ENCODE measurements at places on chromosomes 5 and 9.

DNA sequence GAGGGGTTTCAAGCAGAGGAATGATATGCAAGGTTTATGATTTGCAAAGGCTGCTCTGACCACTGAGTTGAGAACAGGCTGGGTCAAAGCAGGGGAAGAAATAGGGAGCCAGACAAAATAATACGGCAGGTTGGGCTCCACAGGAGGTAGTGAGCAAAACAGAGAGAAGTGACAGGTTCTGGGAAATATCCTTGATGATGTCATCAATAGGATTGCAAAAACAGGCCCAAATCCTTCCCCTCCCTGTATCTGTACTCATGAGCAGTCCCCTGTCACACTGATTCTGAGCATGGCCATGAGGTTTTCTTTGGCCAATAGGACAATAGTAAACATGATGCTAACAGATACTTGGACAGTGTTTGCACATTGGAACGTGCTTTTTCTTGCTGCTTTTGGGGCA is 471.8 kb upstream of the BRINP1 start:
- no peak for DNase-seq

- DNase-seq = no peak
These were observed 95.2 kb downstream of the MVB12B start for GRCh38 chr9:126421567-126422428.

- no peak for DNase-seq
These were observed 55.6 kb downstream of the ALG2 start for GRCh38 chr9:99166149-99166548.

DNA sequence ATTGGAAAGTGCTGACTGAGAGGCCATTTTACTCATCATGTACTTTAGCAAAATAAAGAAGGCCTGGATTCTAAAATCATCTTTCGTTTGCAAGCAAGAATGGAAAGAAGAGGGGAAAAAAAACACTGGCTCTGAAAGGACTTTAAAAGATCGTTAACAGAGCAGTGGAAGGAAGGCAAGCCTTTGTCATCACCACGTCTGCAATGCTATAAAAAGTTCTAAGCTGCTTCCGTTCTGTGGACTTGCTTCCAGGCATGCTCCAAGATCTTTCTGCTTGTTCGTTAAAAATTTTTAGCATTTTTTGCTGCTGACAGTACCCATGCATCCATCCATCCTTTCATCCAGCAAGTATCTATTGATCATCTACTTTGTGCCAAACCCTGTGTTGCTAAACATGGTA is 226.5 kb downstream of the GABBR2 start:
- DNase-seq = peak; percentile 88

DNA sequence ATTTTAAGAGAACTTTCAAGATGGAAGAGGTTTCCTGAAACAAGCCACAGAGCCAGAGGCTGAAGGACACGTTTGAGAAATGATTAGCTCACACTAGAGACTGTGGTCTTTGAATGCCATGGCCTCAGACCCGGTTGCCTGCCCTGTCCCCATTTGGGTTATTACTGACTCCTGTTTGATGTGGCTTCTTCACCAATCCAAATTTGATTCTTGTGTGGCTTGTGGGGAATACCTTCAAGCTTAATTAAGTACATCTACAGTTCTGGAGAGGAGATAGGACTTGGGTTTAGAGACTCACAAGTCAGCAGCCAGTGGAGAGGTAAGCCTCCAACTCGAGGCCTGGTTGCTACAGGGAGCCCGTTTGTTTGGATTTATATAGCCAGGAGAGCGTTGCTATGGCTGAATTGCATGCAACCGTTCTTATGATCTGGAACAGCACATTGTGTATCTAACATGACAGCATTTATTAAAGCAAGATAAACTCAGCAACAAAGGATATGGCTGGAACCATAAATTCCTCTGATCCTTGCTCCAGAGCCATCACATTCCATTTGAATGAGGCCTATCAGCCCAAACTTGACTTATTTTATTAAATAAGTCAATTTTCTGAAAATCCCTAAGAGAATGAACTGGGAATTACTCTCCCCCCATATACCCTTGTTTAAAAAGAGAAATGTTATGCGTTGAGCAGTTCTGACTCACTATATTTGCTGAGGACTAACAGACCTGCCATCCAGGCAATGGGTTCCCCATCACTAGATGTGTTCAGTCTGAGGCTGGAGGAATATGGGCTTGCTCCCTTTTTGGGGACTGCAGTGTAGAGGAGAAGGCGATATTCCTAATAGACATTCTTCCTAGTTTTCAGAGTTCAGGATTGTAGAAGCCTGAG is 88.4 kb upstream of the TNFSF8 start:
- DNase-seq = peak; percentile 87

GRCh38 chr5:90709323-90710155 is 150.9 kb downstream of the ADGRV1 start:
- peak; percentile 49 for DNase-seq

- no peak for DNase-seq
These were observed 106.4 kb upstream of the ASTN2 start for GRCh38 chr9:117521293-117521692.

DNA sequence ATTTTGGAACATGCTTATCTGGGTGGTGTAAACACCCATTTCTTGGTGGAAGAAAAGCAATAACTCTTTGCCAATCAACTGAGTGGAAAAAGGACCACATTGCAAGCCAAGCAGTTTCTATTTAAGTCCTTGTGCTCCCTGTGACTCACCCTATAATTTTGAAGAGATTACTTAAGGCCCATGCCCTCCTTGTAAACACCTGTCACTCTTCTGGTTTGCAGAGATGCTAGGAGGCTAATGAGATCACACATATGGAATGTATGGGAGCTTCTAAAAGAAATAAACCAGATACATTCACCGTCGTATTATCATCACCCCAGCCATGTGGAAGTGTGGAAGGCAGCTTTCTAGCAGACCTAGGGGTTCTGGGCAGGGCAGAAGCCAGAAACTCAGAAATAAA is 337.1 kb downstream of the GADD45G start:
- DNase-seq = peak; percentile 25

DNA sequence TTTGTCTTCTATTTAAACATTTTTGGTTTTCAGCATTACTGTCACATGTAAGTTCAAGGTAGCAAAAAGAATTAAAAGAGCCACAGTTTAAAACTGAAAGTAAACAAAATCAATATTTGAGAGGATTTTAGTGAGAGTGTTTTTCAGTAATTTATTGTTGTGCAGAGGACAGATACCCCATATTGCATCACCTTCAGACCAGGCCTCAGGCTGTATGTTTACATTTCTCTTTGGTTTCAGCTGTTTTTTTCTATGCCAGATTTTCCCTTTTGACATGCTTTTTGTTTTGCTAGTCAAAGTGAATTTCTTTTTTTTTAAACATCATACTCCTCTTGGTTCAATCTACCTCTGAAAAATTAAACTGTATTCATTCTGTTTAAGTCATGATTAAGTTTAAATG is 47.2 kb downstream of the MAST4 start:
- DNase-seq = no peak

GRCh38 chr9:110048403-110048975 is 159.5 kb downstream of the C9orf152 start:
- peak; percentile 88 for DNase-seq

DNA sequence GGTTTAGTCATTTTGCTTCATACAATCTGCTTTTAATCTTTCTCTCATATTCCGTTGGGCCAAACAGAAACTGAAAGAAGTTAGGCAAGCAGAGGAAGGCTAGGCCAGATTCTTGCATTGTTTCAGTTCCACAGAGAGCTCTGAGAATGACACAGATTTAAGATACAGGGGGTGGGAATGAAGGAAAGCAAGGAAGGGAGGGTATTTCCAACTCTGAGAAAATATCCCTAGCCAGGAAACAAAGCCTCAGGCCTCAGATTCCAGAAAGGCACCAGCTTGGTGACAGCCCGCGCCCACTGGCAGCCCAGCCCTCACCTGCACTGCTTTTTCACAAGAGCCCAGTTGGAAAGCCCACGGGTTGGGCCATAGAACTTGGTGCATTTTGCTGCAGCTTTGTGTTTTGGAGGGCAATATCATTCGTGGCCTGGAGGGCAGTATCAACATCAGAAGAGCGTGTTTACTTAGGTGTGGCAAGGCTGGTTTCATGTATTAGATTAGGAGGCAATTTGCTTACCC is 63.5 kb downstream of the ENC1 start:
- DNase-seq = peak; percentile 24

DNA sequence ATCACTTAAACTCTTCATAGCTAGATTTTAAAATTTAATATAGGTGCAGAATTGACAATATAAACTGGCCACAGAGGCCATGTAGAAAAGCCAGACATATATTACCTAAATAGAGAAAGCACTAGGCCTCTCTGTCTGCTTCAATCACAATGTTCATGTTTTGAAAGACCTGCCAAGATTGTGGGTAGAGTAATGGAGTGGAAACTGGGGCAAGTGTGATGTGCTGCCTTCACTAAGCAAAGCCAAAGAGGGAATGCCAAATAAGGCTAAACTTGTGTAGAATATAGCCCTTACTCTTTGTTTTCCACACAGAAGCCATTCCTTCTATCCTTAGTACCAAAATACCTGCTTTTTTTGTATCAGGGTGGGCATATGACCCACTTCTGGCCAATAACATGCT is 15.1 kb upstream of the ISOC1 start:
- DNase-seq = no peak

DNA sequence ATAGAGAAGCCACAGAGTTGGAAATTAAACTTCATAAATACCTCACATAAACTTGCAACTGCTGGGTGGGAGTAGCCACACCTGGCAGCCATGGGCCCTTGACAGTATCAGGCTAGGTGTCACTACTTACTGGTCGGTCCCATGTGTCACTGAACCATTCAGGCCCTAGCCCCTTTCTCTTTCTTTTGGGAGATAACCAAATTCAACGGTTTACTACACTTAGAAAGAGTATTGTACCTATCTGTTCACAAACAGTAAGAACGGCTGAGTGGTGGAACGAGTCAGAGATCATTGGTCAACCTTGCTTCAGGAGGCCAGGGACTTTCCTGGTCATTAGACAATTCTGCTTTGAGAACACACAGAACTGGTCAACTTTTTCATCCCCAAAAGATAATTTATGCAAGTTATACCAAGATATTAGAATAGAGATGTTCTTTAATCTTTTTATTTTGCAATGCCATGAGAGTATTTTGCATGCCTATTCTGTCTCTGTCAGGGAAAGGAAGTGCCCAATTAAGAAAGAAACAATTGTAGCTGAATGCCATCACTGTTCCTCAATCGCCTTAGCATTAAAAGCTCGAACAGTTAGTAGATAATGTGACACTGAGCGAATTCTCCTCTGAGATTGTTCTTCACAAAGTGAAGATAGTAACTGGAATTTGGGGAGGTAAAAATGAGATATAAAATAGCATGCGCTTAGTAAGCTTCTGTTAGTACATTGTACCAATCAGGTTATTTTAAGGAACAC is 50.9 kb downstream of the GOLPH3 start:
- DNase-seq = no peak

DNA sequence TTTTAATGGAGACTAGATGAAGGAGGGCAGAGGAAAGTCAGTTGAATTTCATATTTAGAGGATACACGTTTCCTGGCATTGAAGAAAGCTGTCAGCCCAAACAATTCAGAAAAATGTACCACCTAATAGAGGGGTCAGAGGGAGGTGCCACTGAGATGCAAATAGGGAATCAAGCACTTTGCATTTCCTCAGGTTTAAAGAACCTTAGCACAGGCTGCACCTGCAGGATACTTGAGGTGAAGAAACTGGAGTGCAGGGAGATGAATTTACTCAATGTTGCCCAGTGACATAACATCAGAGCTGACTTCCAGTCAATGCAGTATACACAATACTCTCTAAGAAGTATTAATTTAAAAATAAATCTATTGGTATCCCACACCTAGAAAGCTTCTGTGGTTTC is 67.0 kb upstream of the MAST4 start:
- DNase-seq = no peak

DNA sequence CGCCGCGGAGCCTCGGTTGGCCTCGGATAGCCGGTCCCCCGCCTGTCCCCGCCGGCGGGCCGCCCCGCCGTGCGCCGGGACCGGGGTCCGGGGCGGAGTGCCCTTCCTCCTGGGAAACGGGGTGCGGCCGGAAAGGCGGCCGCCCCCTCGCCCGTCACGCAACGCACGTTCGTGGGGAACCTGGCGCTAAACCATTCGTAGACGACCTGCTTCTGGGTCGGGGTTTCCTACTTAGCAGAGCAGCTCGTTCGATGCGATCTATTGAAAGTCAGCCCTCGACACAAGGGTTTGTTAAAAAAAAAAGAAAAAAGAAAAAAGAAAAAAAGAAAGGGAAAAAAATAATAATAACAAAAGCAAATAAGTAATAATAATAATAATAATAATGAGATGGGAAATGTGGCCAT is 112.8 kb downstream of the GCNT1 start:
- DNase-seq = peak; percentile 31

DNA sequence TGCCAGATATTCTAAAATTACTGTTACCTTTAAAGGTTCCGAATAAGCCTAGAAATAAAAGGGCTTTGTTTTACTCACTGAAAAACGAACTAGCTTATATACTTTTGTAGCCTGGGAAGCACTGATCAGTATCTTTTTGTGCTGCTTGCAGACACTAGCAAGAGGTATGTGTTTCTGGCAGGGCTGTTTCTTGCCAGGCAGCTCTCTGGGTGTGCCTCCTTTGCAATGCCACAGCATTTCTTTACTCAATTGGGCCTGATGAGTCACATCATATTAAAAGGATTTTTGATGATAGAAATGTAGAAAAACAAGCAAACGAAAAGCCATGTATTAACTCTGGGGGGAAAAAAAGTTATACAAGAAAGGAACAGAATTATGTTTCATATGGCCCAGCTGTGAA is 35.6 kb downstream of the CD180 start:
- peak; percentile 15 for DNase-seq

DNA sequence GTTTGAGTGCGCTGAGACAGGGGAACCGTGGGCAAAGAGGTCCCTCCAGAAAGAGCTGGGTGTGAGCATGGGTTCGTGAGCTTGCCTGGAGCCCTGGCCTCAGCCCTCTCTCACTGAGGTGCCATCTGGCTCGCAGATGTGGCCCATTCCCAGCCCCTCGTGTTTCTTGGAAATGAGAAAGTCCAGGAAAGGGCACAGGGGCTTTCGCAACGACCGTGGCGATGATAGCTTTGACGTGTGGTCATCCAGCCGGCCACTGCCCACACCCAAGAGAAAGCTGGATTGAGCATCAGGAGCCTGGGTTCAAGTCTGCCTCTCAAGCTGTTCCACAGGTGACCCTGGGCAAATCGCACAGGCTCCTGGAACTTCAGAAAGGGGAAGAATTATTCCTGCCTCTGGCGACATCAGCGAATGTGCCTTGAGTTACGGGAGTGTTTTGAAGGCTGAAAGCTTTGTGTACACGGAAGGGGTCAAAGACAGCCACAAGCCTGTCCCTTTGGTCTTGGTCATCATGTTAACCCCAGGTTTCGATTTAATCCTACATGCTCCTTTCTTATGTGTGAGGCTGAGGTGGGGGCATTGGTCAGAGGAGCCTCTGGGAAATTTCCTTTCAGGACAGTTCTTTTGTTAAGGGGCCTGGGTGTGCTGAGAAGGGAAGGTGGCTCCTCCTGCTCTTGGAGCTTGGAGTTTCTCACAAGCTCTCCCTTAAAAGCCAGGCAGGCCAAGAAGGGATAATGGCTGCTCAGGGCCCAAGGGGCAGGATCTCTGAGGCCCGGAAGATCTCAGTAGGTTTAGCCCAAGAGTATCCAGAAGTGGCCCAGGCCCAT is 41.7 kb upstream of the IL17B start:
- peak; percentile 90 for DNase-seq

All from EL (cell line).